ENCODE measurements at places on chromosomes 2 and 18. TPM values are rescaled to one million over a fixed set of nuclear protein-coding genes. Genes with fewer than 3 reads are reported as not detected.

The MDH1B gene
- total RNA-seq, result 11.4 TPM

The DNAJC5G gene
- total RNA-seq, result not detected

- no peak for DNase-seq
Observed at GRCh38 chr2:65317841-65318240, 90.2 kb downstream of the ACTR2 start.

DNA sequence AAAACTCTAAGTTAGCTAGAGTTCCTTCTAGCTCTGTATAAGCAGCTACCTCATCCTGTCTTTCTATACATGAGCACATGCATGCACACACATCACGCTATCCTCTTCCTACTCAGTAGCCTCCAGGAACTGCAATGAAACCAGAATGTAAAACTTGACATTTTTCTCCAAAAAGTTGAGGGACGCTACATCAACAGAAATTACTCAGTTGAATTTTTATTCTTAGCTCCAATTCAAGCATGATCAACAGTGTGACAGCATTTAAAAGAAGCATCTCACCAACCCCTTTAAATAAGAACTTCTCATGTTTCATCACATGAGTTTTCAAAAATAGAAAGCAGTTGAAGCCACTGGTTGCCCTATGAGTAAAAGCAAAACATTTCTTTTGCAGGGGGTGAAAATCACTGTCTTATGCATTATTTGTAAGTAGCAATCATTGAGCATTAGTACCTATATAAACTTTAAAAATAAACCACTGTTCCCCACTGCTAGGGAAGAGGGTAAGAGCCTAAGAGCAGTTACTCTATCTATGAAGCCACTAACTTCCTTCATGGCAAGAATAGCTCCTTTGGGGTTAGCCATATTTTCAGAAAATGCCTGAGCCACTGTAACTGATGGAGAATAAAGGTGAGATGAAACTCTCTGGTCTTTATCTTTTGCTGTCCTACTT, 77.9 kb upstream of the ARL5A start:
- no peak for DNase-seq

DNA sequence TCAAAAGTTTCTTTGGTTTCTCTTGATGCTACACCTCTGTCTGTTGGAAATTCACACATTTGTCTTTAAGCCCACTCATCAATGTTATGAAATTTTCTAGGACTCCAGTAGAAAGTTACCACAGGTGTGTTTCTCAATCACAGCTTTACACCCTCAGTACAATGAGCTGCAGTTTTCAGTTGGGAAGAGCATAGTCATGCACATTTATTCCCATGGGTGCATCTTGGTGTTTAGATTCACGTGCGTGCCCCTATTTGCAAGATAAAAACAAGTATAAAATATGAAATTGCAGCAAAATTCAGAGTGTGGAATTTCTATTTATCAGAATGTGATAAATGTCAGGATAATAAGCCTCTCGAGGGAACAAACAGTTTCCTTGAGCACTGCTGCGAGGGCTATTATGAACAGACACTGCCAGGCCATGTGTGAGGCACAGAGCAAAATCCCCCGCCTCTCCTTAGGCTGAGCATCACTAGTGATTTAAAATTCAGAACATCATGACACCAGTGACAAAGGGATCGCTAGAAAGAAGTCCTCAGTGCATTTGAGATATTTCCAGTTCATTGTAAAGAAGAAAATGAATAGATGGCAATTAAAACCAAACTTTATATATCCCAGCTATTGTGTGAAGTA, 512.2 kb upstream of the TCF4 start:
- DNase-seq, result no peak

- DNase-seq, result peak; percentile 49
Observed at GRCh38 chr18:49813069-49813318, 339 bp downstream of the ACAA2 start.

- peak; percentile 51 for DNase-seq
Observed at GRCh38 chr18:35620765-35621164, 39.2 kb downstream of the GALNT1 start.

GRCh38 chr2:144508172-144508851, 11.6 kb downstream of the ZEB2 start:
- DNase-seq, result no peak

DNA sequence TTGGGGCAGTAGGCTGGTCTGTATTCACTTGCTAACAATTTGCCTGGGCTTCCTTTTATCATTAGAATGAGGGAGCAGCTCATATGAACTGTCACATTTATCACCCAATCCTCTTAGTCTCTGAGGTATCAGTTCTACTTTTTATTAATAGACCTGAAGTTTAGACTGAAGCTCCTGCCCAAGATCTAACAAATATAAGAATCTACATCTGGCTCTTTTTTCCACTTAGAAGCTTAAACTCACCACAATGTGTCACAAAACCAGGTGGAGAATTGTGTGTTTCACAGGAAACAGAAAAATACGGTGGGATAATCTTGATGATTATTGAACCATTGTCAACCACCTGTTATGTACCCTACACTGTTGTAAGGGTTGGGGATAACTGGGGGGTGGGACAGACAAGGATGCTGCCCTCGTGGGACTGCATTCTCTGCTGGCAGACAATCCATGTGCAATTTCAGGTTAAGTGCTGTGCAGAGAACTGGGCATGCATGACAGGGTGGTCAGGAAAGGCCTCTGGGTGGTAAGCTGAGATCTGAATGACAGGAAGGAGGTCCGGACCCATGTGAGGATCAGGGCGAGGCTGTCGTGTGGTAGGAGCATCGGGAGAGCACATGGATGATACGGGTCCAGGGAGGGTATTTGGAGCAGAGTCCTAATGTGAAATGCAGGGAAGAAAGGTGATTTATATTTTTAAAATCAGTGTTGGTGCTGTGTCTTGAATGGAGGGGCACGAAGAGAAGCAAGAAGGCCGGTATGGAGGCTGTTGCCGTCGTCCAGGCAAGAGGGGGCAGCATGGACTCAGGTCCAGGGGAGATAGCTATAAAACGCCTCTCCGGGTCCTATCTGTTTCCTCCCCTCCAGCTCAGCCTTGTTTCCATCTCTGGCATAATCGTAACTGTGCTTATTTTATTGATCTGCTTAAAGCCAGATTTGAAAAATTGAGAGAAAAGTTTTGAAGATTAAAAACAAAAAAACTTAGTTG, 17.6 kb downstream of the MYL12B start:
- no peak for DNase-seq

The IL37 gene
- 3.1 TPM for total RNA-seq

DNA sequence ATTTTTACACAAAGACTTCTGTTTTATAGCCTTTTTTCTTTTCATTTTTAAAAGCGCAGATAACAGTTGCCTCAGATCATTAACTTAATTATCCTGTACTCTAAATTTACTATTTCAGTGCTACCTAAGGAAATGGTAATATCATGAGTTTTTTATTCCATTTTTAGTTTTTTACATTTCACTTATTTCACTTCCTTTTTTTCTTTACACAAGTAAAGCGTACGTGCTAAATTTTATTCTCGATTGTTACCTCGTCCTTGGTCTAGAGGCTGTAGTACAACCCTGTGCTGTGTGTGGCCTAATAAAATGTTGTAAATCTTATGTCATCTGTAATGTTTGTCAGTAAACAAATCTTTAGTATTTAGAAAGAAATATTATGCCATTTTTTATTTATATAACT, 49.2 kb downstream of the CRIM1 start:
- no peak for DNase-seq
